ENCODE measurements at places on chromosomes 12 and 14. TPM values are rescaled to one million over a fixed set of nuclear protein-coding genes. Genes with fewer than 3 reads are reported as not detected.

The FIGNL2 gene
- total RNA-seq: 0.61 TPM

The AREL1 gene
- 24.8 TPM for total RNA-seq

The VASH1 gene
- total RNA-seq: 76.0 TPM

The RDH12 gene
- total RNA-seq: not detected

The SERPINA9 gene
- total RNA-seq: not detected

The TMEM30B gene
- total RNA-seq: under 0.01 TPM

The METTL25 gene
- total RNA-seq: 11.7 TPM

The TC2N gene
- total RNA-seq: not detected

The DEGS2 gene
- under 0.01 TPM for total RNA-seq

The C14orf132 gene
- 3.6 TPM for total RNA-seq

The PHETA1 gene
- 12.8 TPM for total RNA-seq

The KRT2 gene
- not detected for total RNA-seq

The TPCN1 gene
- total RNA-seq: 6.2 TPM

The CCDC177 gene
- total RNA-seq: not detected

The CTSG gene
- not detected for total RNA-seq

The DRAM1 gene
- total RNA-seq: 31.5 TPM

The PAN2 gene
- total RNA-seq: 14.9 TPM

The ZC2HC1C gene
- 3.6 TPM for total RNA-seq

The ZFHX2 gene
- total RNA-seq: 0.46 TPM

The CCDC38 gene
- not detected for total RNA-seq

The JPH4 gene
- total RNA-seq: not detected

The OTX2 gene
- not detected for total RNA-seq

The KCNMB4 gene
- 3.9 TPM for total RNA-seq

The KRT78 gene
- not detected for total RNA-seq

The FSCB gene
- total RNA-seq: not detected

The LRTM2 gene
- not detected for total RNA-seq

The ACOT6 gene
- total RNA-seq: 0.30 TPM

The TAS2R13 gene
- 0.32 TPM for total RNA-seq

The LRRK2 gene
- 3.8 TPM for total RNA-seq

All from epithelial cell of umbilical artery (primary cell).